ENCODE measurements at places on chromosomes 7 and 10. TPM values are rescaled to one million over a fixed set of nuclear protein-coding genes. Genes with fewer than 3 reads are reported as not detected.

Gene LRGUK
- total RNA-seq = not detected

Gene OR2A12
- not detected for total RNA-seq

Gene TMEM229A
- not detected for total RNA-seq

Gene ITIH5
- not detected for total RNA-seq

DNA sequence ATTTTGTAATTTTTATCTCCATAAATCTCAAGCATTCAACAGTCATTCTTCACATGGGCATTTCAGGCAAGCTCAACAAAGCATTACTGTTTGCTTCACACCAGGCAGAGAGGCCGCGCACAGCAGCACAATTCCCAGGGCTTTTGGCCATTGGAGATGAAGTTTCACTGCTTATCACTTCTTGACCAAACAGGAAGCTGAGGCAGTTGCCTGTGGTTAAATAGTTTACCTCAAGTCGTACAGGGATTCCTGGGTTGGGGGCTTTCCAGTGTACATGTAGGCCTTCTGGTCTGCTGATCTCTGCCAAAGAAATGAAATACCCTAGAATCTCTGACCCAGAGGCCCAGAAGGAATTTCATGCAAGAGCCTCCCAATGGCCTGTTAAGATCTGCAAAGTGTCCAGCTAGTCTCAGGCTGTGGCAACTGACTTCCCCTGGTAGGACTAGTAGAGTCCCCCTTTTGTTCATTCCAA, 11.2 kb upstream of the PRDX3 start:
- peak; percentile 53 for DNase-seq
